ENCODE measurements at places on chromosomes 3 and 15.

DNA sequence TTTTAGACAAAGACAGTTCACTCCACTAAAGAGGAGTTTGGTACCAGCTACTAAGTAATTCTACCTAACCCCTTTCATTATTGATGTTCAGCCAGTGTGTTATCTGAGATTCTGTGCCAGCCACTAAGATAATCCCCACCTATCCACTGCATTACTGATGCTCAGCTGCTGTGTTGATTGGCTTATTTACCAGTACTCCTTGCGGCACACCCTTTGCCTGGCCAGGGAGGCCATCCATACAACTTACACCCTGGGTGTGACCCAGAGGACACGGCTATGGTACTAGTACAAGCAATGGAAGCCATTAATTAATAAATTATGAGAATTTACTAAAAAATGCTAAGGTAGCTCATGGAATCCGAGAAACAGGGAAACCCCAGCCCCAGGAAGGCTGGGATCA, 290.7 kb upstream of the CTNNB1 start:
- DNase-seq, result no peak

- no peak for DNase-seq
Measured at GRCh38 chr3:197149528-197149927, 119.9 kb upstream of the MELTF start.

DNA sequence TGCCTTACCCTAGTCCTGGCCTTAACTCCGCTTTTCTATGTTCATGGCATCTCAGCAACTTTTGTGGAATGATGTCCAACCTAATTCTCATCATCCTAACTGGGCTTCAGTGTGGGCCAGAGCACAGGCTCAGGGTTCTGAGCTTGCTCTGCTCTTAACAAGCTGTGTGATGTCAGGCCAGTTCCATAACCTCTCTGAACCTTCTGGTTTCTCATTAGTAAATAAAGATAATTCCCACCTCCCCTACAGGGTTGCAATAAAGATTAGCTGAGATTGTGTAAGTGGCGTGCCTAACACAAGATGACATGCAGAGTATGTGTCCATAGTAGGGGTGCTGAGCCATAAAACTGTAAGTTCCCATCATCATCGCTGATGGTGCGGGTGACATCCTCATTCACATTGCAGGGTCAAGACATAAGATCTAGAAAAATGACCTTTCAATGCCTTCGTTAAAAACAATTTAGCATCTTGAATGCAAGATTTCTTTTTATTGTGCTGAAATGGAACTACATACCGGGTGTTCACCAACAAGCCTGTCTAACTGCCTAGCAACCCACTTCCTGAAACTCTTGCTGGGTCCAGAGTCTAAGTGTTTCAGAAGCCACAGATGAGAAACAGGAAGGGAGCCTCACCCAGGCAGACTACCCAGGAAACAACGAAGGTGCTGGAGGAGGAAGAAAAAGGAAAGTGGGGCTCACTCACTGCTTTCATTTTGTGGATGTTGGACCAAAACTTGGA, 36.2 kb downstream of the CDCP1 start:
- DNase-seq, result no peak

GRCh38 chr3:105729667-105730066, 139.1 kb downstream of the CBLB start:
- no peak for DNase-seq

GRCh38 chr15:25862472-25863110, 536 bp downstream of the ATP10A start:
- no peak for DNase-seq

DNA sequence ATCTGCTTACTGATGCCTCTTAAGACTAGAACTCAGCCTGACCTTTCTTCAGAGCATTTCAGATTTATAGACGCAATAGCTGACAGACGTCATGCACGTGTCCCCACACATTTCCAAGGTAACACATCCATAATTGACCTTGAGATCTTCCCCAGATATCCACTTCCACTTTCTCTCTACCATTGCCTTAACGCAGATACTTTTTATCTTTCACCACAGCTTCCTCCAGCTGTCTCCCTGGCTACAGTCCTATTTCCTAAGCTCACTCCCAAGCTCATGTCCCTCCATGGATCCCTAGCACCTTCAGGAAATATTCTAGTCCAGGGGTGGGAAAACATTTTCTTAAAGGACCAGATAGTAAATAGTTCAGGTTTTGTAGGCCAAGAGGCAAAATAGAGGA, 173.0 kb upstream of the MITF start:
- no peak for DNase-seq

- DNase-seq, result no peak
Measured at GRCh38 chr3:188594139-188594538, 440.2 kb downstream of the LPP start.

All from omental fat pad (tissue), 4 donors.